ENCODE measurements at places on chromosomes 1 and 21.

DNA sequence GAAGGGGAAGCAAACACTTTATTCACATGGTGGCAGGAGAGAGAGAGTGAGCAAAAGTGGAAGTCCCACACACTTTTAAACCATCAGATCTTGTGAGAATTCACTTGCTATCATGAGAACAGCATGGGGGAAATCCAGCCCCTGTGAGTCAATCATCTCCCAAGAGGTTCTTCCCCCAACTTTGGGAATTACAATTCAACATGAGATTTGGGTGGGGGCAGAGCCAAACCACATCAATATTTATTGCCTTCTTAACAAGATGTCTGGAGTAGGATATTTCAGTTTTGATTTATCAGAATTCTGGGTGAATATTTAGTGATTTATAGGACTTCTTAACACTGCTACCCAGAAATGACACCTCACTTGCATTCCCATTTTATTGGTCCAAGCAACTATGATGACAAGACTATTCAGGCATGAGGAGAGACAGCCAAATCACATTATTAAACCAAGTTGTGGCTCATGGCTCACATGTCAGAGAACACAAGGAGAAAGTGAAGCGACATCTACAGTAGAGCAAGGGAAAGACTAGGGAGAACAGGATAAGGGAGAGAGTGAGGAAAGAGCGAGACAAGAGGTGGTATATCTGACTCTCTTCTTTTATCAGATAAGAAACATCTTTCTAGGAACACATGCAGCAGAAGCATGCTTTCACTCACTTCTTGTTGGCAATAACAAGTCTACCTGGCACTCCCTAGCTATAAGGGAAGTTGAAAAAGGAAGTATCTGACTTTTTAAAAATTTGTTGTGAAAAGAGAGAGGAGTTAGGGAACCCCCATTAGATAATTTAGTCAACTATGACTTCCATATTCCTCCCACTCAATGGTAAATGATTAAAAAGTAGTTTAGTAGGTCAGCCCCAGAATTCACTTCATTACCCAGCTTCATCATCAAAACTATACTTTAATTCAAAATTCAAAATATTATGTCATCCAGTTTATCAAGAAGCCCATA, 36.6 kb upstream of the PTPRC start:
- no peak for DNase-seq

DNA sequence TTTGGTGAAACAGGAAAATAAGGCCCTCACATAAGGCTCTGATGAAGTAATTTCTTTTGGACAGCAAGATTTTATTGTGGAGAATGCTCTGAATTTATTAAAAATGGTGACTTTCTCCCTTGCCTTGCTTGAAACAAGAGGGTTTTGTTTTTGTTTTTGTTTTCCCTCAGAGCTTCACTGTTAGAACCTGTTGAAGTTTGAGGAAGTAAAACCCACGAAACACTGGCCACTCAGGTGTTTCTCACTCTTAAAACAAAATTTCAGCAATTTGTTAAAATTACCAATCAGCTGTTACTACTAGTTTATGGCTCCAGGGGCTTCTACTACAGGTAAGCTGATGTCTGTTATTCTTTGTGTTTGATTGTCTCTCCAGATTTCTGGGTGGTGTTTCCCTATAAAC, 112.6 kb upstream of the B3GALT2 start:
- DNase-seq = no peak

- DNase-seq = no peak
Observed at GRCh38 chr1:109282497-109282951, 421 bp downstream of the PSRC1 start.

GRCh38 chr1:236156512-236157208, 14.3 kb downstream of the GPR137B start:
- DNase-seq = peak; percentile 53

- DNase-seq = no peak
Observed at GRCh38 chr1:204712708-204713430, 27.3 kb upstream of the LRRN2 start.

GRCh38 chr21:34499116-34499515, 12.9 kb downstream of the KCNE1 start:
- DNase-seq = no peak

- DNase-seq = peak; percentile 87
Observed at GRCh38 chr1:234772345-234773147, 162.6 kb upstream of the IRF2BP2 start.

- no peak for DNase-seq
Observed at GRCh38 chr1:205009670-205010069, 33.3 kb upstream of the CNTN2 start.

DNA sequence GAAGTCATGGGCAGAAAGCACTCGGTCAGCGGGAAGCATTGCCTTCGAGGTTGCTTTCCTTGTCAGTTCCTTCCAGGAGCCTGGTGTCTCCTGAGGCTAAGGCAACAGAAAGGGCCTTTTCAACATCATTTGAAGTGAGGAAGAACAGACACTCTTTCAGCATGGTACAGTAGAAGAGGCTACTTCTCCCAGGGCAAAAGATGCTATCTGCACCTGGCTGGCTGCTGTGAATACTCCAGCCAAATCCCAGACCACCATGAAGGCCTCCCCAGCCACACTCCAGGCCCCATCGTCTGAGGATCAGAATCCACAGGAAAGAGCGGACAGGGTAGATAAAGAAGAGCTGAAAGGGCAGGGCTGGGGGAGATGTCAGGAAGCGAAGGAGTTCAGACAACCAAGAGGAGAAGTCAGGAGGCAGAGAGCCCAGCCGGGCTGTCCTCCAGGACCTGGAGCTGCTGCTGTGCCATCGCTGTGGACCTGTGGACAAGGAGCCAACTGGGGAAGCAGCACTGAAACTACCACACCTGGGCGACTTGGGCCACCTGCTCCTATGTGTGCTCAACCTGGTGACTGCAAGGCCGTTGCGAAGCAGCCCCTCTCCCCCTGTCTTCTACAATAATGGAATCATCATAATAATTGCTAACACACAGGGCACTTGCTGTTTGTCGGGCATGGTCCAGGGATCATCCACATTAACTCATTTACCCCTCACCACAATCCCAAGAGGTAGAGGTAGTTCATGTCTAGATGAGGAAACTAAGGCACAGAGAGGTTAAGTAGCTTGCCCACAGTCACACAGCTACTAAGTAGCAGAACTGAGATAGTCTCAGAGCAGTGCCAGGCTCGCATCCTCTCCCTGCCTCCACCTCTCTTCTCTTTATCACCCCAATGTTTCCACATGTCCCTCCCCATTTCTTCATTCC, 88.0 kb upstream of the ZBTB40 start:
- no peak for DNase-seq

Measured in activated T-cell treated with anti-CD3 and anti-CD28 coated beads, Interleukin-2, amount 50 U/mL, for 48 hours (primary cell).